ENCODE measurements at places on chromosomes 11 and 22.
A peak's percentile ranks its signal among the peaks of the same experiment; 100 is the strongest.

GRCh38 chr11:134537941-134538340 lies 125.9 kb upstream of the B3GAT1 start:
- DNase-seq: no peak

DNA sequence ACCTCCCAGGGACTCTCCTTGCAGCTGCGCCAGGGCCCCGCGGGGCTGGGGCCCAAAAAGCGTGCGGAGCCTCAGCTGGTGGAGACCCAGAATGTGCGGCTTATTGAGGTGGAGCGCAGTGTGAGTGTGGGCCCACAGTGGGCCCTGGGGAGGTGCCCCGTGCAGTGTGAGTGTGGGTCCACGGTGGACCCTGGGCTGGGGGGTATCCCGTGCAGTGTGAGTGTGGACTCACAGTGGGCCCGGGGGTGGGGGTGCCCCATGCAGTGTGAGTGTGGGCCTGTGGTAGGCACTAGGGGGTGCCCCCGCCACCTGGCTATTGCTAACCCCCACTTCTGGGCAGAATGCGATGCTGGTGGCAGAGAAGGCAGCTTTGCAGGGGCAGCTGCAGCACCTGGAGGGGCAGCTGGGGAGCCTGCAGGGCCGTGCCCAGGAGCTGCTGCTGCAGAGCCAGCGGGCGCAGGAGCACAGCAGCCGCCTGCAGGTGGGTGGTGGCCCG lies 7.8 kb upstream of the RPS6KA4 start:
- no peak for DNase-seq

DNA sequence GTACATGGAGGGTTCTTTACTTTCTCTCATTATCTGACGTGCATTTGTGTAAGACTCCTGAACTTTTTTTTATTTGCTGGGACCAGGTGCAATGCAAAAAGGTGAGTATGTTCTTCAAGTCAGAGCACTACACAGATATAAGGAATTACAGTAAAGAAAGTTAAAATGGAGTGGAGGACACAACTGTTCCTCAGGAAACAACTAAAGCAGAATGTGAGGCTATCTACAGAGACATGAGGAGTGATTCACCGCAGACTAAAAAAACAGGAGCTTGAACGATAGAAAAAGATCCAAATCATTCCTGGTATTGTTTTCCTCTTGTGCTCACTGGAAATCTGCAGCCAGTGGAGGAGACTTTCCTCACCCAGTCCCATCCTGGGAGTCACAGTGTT lies 106.2 kb downstream of the ABTB2 start:
- peak; percentile 31 for DNase-seq

- DNase-seq: no peak
These were observed 3.9 kb downstream of the SPATA19 start for GRCh38 chr11:133841279-133842043.

DNA sequence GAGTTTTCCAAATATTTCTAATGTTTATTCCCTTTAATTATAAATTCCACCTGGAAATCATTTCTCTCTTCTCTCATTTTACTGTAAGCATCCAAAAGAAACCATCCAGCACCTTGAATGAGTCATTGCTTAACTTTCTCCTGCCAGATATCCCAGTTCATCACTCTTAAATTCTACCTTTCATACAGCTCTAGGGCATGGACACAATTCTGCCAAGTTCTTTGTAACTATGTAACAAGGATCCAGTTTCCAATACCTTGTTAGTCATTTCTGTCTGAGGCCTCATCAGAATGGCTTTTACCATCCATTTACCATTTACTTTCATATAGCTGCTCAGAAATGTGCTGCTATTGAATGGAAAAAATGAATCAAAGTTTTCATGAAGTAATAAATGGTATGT lies 455.4 kb upstream of the TENM4 start:
- DNase-seq: no peak

DNA sequence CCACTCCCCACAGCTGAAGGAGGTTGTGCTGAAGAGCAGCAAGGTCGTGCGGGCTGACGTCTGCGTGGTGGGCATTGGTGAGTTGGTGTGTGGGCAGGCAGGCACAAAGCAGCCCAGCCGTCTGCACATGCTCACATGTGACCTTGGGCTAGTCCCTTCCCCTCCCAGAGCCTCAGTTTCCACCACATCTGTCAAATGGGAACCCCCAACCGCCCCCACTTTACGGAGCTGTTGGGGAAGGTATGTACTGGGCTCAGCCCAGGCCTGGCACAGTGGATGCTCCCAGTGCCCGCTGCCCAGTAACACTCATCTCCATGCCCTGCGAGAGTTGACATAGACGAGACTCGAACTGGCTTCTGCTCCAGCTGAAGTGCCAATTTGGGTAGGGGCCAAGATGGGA lies 5.1 kb upstream of the LZTR1 start:
- DNase-seq: no peak

DNA sequence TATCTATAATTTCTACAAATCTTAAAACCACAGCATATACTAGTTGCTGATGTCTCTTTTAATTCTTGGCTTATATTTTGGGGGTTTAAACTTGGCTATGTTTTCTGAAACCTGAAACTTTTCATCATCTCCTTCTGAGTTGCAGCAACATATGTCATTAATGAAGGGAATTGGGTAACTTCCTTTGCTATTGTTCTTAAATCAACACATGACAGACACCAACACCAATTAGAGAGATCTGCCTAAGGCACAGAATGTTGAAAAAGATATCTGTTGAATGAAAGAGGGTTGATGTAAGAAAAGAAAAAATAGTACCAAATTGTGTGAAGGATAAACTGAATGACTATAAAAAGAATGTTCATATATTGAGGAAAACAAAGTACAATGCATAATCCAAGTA lies 10.3 kb upstream of the GAS2 start:
- no peak for DNase-seq

DNA sequence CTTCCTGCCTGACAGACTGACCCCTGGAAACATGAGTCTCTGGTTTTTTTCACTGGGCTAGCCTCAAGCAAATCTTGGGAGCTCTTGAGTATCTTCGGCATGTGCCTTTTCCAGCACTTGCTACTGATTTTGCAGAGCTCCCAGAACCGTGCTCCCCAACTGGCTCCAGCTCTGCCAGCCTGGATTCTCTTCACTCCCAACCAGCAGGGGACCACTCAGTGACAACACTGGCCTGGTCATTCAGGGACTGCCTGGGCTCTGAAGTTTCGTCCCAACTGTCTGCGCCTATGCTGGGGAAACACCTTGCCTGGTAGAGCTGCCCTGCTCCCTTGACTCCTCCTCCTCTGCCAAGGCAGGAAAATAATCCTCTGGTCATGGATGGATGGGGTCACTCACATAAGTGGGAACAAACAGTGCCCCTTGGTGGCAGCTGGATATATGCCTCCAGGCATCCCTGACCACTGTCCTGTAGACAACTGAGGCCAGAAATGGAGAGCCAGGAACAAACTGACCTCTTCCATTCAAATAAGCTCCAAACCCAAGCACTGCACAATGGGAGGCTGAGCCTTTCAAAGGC lies 30.2 kb downstream of the POLDIP3 start:
- DNase-seq: no peak

DNA sequence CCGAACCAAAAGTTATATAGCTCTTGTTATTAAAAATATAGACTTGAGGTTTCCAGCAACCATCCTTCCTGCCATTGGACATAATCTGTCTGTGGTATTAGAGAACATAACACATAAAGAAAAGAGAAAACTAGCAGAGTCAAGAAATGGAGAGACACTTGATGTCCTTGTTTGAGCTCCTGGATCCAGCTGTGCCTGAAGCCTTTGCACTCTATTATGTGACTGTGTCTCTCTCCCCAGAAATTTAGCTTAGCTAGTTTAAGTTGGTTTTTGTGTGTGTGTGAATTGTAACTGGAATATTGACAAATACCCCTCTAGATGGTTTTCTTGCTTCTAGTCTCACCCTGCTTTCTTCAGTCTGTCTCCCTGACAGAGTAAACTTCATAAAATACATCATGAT lies 61.6 kb downstream of the SC5D start:
- DNase-seq: no peak

DNA sequence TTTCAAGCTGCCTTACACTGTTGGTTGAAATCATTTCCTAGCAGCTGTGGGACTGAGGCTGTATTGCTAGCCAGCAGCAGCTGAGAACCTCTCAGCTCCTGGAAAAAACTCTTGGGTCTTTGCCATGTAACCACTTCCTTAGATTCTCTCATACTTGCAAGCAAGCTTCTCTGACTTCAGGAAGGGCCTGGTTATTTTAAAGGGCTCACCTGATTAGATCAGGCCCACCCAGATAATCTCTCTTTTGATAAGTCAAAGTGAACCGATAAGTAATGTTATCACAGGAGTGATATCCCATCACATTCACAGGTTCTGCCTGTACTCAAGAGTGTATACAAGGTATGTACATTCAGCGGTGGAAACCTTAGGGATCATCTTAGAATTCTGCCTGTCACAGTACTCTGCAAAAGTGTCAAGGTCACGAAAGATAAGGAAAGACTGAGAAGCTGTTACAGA lies 7.4 kb upstream of the CLPB start:
- DNase-seq: peak; percentile 74

- no peak for DNase-seq
These were observed 34.6 kb downstream of the A4GALT start for GRCh38 chr22:42685941-42686653.

- no peak for DNase-seq
These were observed 52.4 kb downstream of the KCNC1 start for GRCh38 chr11:17786824-17787525.

DNA sequence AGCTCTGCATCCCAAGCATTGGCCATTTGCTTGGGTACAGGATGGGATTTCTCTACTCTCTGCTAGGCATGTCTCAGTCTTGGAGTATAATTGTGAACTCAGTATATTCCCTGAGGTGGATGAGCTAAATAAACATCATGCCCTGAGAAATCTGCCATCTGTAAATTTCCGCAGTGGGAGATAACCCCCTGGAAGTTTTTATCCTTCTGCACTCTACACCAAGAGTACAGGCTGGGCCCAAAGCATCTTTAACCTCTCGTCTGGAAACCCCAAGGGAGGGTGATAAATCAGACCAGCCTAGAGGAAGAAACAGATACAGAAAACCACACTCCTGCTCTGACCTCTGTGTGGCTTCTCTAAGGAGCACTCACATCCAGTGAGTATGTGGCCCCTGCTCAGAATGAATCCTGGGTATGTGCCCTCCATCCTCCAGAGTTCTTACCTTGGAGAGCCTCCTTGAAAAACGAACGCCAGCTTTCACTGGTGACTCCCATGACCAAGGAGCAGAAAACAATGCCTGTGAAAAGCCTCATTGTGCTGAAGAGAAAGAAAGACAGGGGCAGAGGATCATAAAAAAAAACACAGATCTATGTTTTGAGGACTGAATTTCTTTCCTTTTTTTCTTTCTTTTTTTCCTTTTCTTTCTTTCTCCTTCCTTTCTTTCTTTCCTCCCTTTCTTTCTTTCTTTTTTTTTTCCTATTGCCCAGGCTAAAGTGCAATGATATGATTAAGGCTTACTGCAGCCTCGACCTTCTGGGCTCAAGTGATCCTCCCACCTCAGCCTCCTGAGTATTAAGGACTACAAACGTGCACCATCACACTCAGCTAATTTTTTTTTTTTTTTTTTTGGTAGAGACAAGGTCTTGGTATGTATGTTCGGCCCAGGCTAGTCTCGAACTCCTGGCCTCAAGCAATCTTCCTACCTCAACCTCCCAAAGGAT lies 938 bp downstream of the SAA4 start:
- no peak for DNase-seq
